Breast epithelium (tissue), 4 donors: ENCODE measurements at places on chromosomes 16 and 17. TPM values are rescaled to one million over a fixed set of nuclear protein-coding genes. Genes with fewer than 3 reads are reported as not detected.

The PRSS22 gene
- 18.7 TPM for total RNA-seq

The SHCBP1 gene
- total RNA-seq, result 0.44 TPM

The CD300C gene
- total RNA-seq, result 0.59 TPM

The ZNF624 gene
- 3.6 TPM for total RNA-seq

The BICDL2 gene
- total RNA-seq, result 31.5 TPM

The CMTM2 gene
- total RNA-seq, result not detected

The SLC5A11 gene
- 0.16 TPM for total RNA-seq

The SP6 gene
- total RNA-seq, result 5.3 TPM

The TRPV2 gene
- total RNA-seq, result 14.2 TPM

The OTOP2 gene
- total RNA-seq, result 0.33 TPM

The TBC1D3I gene
- total RNA-seq, result not detected

The CNGB1 gene
- total RNA-seq, result not detected

The NPIPB13 gene
- 5.9 TPM for total RNA-seq

- DNase-seq, result no peak
Observed at GRCh38 chr16:1338119-1338730, 4.8 kb downstream of the BAIAP3 start.

DNA sequence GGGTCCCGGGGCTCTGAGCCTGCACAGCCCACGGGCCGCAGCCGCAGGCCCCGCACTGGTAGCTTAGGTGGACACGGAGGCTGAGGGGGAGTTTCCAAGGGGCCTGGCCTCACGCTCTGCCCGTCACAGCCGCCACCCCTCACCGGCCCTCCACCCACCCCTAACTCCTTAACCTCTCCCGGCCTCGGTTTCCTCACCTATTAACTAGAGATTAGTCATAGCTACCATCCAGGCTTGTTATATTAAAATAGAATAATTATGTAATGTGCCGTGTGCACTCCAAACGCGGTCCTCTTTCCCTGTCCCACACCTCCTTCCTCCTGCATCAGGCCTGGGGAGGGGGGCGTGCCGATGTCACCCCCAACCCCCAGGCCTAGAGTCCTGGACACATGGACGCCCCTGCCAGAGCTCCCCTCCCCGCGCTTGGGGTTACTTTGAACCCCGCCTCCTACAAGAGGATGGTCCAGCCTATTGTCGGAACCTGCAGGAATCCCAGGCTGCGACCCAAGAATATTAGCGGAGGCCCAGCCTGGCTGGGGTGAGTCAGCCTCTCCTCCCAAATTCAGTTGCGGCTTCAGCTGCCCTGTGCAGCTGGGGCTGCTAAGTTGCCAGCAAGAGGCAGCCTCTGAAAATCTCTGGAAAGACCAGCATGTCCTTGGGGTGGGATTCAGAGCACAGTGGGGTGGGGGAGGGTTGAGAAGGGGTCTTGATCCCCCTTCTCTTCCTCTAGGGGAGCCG is 17.3 kb downstream of the SOCS3 start:
- DNase-seq, result no peak

GRCh38 chr17:38562903-38563302 is 42.8 kb downstream of the SRCIN1 start:
- no peak for DNase-seq

- no peak for DNase-seq
Observed at GRCh38 chr17:66715745-66716156, 119.2 kb upstream of the CACNG5 start.

DNA sequence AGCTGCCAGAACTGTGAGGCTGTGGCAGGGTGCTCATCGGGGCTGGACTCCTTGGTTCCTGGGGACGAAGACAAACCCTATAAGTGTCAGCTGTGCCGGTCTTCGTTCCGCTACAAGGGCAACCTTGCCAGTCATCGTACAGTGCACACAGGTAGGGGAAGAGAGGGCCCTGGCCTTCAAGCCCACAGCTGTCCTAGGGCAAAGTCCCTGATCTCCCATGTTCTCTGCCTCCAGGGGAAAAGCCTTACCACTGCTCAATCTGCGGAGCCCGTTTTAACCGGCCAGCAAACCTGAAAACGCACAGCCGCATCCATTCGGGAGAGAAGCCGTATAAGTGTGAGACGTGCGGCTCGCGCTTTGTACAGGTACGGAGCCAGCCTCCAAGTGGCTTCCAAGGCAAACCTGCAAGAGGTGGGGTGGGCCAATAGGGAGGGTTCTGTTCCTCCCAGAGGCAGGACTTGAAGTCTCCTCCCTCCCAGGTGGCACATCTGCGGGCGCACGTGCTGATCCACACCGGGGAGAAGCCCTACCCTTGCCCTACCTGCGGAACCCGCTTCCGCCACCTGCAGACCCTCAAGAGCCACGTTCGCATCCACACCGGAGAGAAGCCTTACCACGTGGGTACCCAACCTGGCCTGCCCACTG is 3.7 kb downstream of the BCL6B start:
- no peak for DNase-seq

GRCh38 chr16:35452471-35452870 is 1993.1 kb downstream of the TP53TG3F start:
- DNase-seq, result no peak

DNA sequence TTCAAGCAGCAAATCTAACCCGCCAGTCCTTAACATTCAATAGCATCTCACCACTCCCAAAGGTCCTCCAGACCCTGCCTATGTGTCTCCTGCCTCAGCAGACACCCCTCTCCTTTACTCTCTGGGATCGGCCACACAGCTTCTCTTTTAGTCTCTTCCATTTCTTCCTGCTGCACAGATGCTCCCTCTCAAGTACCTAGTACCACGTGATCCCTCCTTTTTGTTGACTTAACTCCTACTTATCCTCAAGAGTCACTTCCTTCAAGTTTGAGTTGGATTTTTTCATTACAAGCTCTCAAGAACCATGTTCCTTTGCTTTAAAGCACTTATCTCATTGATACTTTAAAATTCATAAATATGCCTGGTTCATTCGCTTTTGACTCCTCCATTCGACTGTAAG is 24.9 kb downstream of the AMFR start:
- no peak for DNase-seq

DNA sequence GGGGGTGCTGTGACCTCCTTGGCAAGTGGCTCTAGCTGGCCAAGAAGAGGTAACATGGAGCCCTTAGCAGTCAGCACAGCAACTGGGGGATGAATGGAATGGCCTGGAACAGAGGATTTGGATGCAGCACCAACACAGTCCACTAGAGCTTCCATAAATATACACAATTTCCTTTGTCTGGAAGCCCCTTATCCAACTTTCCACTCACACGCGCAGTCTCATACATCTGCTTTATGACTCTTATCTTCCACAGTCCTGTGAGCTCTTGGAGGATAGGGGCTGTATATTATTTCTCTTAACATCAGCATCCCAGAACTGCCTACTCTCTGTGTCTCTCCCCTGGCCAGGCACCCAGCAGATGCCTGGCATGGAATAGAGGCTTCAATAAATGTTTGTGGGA is 235.6 kb upstream of the MAF start:
- no peak for DNase-seq

GRCh38 chr17:45087504-45087975 is 26.4 kb downstream of the NMT1 start:
- no peak for DNase-seq

GRCh38 chr16:89368604-89369249 is 121.6 kb downstream of the ANKRD11 start:
- no peak for DNase-seq

DNA sequence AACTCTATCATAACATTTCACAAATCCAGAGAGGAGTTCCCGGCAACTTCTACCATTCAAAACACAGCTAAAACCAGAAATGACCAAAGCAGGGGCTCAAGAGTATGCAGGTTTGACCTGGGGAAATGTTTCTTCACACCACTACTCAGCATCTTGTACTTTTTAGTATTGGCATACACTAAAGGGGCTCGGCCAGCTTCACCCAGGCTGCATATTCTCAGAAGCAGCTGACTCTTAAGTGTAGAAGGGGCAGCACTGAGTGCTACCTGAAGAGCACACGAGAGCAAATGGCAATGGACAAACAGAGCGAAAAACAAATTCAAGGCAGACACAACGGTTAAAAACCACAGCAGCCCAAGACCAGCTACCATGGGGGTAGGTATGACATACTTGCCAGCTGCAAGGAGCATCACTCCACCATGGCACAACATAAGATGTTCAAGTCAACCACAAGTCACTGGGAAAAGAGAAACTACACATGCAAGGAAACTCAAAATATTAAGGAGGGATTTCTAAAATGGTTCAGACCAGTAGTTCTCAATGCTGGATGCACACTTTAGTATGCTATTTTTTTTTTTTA is 34.4 kb downstream of the N4BP1 start:
- no peak for DNase-seq

DNA sequence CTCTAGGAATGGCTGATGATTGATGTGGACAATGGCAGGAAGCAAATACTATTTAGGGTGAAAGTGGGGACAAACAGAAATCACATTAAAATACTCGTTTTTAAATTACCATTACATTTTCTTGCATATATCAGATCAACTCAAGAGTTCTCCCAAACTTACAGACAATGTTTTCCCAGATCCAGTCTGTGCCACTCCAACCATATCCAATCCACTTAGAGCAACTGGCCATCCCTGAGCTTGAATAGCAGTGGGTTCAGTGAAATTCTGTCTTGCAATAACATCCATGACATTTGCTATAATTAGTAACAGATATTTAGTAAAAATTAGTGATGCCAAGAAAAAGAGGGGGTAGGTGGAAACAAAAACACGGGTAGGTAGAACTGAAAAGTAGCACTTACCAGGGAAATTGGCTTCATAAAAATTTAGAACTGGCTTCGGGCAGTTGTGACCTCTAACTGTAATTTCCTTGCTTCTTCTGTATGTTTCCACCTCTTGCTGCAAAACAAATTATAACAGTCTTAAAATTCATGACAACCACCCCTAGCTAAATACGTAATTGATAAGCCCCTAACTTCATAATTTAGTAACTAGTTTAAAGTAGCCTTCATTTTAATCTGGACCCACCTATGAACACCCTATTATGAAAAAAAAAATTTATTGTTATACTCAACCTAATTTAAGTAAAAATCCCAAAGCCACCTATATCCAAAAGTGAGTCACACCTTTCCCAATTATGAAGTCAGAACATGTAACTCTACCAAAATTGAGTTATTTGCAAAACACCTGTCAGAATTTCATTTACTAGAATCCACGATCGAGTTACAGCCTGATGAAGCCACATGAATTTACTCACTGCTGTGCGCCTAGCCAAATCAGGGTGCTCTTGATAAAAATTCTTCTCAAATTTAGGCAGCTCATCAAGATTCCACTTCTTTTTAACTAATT is 2.0 kb downstream of the DDX5 start:
- no peak for DNase-seq

DNA sequence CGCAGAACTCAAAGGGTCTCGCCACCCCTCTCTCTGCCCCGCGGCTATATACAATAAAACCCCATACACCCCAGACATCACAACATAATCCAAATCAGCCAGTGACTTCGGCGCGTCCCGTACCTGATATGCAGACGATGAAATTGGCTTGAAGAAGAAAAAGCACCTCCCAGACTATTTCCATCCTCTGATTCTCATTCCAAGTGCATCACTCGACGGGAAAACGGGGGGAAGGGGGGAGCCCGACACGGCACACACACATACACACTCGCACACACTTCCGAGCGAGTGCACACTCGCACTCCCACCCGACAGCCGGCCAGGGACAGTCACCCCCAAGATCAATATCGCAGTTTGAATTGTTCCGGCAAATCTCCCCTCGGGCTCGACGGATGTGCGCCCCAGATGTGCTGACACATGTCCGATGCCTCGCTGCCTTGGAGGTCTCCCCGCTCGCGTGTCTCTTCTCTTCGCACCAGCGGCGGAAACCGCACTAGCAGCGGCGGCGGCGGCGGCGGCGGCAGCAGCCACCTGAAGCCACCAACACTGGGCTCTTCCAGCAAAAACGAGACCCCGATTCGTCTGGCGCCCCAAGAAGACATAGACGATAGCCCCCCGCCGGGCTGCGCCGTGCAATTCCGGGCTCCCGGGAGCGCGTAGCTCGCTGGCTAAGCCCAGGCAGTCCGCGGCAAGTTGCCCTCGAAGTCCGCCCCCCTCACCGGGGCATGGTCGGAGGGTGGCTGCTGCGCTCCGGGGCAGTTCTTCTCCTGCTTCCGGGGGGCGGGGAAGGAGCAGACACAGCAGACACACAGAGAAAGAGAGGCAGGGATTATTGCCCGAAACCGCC is 688 bp downstream of the CA10 start:
- no peak for DNase-seq
